COLO829 (cell line): ENCODE measurements at places on chromosomes 5 and 9.

DNA sequence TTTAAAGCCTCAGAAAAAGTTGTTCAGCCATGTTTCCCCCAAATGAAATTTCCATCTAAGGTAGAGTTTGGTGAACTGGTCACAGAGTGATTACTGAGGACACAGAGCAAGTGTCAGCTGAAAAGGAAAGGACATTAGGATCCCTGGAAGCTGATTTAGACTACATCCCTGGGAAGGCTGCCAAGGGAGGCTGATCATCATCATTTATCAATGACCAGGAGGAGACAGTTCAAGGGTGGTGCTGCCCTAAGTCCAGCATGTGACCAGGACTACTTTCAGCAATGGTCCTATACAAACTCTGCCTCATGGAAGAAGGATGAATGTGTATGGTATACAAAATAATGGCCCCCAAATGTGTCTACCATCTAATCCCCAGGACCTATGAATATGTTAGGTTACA lies 120.6 kb downstream of the PIK3R1 start:
- no peak for DNase-seq

DNA sequence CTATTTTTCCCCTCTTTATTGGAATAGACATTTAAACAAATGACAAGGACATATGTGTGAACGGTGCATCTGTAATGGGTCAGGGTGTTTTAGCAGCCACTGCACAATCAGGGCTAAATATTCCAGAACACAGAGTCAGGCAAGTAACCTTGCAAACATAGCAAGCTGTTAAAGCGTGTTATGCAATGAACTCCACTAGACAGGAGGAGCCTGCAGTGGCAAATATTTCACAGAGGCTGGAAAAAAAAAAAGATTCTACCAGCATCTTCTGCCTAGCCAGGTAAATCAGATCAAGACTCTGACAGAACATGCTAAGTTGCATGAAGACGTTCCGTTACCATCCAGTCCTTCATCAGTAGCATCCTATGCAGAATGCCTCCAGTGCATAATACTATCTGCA lies 171.8 kb downstream of the SEMA5A start:
- DNase-seq = no peak

GRCh38 chr5:1501372-1502045 lies 22.3 kb downstream of the LPCAT1 start:
- no peak for DNase-seq

GRCh38 chr5:171317230-171317629 lies 8.2 kb downstream of the TLX3 start:
- DNase-seq = no peak

DNA sequence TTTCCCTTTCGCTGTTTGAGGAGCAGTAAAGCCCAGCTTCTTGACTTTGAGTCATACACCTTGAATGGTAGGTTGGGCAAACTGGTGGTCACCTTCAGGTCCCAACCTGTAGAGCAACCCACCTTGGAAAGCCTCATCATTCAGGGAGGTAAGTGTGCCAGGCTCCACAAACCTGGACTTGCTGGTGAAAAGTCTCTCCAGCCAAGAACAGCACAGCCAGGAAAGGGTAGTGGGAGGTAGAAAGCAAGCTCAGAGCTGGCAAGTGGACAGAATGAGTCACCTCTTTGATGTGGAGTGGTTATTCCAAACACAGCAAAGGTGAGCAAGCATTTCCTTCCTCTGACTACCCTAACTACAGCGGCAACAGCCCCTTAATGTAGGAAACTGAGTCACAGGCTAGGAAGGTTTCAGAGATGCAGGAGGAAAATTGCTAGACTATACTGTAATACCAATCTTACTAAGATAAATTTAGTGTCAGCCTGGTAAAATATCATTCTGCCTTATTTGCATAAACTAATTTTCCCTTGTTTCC lies 117.5 kb upstream of the MTAP start:
- no peak for DNase-seq

DNA sequence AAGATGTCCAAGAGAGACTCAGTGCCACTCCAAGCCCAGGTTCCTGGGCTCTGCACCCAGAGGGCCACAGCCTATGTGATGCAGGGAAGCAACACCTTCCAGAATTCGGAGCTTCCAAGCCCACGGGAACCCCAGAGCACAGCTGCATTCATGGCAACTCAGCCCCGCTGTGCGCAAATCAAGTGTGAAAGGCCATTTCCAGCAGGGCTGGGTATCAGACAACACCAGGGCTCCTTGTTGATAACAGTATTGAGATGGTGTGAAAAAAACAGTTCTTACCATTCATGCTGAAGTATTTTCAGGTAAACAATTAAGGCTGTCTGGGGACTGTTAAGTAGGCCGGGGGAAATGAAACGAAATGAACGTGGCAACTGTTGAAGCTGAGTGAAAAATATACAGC lies 10.1 kb downstream of the ROR2 start:
- no peak for DNase-seq

DNA sequence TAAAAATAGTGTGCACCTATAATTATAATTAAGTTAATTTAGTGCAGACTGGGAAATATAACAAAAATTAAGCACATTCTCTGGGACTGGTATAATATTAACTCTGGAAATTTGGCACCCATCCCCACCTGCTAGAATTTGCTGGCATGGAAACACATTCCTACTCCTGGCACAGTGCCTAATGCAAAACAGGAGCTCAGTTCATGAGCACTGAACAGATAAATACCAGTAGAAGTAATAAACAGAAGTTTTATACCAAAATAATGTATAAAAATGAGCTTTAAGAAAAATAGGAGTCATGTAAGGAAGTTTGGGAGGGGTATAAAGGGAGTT lies 23.7 kb upstream of the NPR3 start:
- no peak for DNase-seq

DNA sequence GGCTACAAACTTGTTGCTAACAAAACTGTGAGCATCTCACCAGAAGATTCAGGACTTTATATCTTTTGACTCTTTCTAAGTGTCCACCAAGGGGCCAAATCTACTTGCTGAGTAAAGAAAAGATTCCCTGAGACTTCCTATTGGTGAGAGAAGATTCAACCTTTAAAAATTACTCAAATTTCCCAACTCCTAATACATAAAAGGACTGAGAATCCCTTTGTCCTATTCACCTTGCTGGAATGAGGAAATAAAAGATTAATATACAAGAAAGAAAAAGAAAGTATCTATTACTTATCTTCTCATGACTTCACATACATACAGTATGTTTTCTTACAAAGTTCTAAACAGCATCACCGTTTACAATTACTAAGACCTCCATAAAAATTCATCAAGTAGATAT lies 47.9 kb upstream of the MYOT start:
- no peak for DNase-seq

DNA sequence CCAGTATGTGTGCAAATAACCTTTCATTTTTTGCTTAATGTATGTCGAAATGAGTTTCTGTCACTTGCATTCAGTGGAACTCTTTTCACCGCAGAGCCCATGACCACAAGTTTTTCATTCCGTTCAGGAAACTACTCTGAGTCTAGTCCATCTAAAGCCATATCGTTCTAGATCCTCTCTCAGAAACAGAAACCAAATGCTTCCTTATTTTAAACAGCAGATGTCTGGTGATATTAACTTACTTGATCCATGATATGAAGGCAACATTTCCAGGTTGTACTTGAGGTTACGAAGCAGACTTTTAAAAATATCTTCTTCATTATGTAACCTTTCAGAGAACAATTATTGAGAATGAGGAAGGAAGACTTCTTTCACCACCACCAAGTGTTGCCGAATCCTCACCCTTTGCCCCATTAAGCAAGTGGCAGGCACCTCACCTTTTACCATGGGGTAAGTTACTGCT lies 72.4 kb upstream of the GNAQ start:
- DNase-seq = no peak

GRCh38 chr5:53288511-53288910 lies 179.0 kb upstream of the MOCS2 start:
- no peak for DNase-seq

- DNase-seq = no peak
Measured at GRCh38 chr5:1660511-1660910, 136.8 kb upstream of the LPCAT1 start.

DNA sequence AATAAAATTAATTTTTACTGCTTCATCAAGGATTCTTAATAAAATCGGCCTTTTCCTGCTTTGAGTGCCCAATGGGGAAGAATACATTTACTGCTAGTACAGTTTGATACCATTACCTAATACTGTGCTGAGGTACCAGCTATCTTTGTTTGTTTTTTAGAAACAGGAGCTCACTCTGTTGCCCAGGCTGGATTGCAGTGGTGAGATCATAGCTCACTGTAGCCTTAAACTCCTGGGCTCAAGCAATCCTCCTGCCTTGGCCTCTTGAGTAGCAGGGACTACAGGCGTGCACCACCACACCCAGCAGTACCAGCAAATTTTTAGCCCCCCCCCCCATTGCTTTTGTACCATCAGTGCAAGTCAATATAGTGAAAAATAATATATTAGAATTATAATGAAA lies 13.6 kb upstream of the ANKHD1 start:
- no peak for DNase-seq

GRCh38 chr9:87277346-87277745 lies 220.3 kb upstream of the DAPK1 start:
- no peak for DNase-seq

DNA sequence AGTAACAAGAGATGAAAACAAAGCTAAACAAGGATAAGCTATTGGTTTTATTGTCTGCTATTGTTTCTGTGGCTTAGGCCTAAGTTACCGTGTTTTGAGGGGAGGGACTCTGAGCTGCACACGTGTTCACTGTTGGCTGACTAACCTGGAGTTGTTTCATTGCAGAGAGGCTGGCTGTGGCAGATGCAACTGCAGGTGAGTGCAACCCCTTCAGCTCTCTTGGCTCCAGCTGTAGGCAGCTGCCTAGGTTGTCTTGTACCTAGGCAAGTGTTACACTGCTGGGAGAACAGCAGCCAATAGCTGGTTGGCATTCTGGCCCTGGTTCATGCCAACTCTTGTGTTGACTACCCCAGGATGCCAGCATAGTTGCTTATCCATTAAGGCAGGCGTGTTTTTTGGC lies 17.6 kb upstream of the MATR3 start:
- DNase-seq = no peak

- DNase-seq = no peak
Measured at GRCh38 chr9:120841930-120842684, 615 bp downstream of the PSMD5 start.

DNA sequence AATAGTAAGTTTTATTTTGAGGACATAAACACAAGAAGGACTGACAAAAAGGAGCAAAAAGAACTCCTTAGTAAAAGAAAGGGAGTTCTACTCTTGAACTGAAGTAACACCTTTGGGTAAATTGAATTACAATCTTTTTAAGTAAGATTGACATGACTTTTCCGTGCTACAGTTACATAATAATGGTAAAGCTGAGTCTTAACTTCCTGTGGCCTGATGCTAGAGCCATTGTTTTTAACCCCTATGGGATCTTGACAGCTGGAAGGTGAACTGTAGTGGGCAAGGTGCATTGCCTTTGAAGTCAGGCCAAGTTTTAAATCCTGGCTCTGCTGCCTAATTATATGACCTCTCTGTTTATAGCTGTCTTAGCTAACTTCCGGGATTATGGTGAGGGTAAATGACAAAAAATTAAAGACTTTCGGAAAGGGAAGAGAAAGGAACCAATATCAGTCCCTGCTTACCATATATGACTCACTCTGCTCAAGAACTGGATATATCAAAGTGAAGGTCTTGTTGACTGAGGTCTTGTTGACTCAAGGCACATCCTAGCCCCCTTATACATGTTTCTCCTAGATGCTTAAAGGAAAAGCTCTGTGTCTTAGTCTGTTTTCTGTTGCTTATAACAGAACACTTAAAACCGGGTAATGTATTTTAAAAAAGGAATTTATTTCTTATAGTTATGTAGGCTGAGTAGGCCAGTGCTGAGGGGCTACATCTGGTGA lies 6.8 kb downstream of the HSD17B4 start:
- no peak for DNase-seq

- no peak for DNase-seq
Measured at GRCh38 chr5:1548702-1549474, 25.1 kb upstream of the LPCAT1 start.

- no peak for DNase-seq
Measured at GRCh38 chr9:126859111-126859510, 1.3 kb upstream of the ZBTB34 start.

DNA sequence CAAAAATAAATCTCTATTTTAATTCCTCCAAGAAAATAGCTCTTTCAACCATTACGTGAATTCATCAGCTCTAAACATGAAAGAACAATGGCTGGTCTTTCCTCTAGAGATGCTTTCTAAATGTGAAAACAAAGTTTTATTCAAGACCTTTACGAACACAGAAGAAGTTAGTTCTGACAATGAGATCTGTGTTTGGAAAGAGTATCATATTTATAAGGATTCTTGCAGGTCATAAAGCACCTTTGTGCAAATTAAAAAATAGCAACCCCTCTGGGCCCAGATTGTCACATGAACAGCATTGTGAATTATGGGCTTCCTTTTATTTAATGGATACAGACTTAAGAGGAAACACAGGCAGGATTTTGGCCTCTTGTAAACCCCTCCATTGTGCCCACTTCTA lies 17.7 kb upstream of the FTMT start:
- DNase-seq = peak; percentile 59

DNA sequence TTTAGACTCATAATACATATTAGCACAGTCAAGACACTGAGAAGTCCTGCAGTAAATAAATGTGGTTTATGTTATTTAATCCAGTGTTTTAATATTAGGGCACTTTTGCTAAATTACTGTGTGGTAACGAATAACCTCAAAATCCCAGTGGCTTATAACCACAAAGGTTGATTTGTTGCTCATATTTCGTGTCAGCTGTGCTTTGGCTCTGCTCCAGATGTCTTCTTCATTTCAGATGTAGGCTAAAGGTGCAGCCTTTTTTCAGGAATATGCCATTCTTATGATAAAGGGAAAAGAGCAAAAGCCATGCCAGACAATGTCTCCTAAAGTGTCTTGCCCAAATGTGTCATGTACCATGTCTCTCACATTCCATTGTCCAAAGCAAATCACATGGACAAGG lies 144.8 kb downstream of the BRINP1 start:
- DNase-seq = no peak

DNA sequence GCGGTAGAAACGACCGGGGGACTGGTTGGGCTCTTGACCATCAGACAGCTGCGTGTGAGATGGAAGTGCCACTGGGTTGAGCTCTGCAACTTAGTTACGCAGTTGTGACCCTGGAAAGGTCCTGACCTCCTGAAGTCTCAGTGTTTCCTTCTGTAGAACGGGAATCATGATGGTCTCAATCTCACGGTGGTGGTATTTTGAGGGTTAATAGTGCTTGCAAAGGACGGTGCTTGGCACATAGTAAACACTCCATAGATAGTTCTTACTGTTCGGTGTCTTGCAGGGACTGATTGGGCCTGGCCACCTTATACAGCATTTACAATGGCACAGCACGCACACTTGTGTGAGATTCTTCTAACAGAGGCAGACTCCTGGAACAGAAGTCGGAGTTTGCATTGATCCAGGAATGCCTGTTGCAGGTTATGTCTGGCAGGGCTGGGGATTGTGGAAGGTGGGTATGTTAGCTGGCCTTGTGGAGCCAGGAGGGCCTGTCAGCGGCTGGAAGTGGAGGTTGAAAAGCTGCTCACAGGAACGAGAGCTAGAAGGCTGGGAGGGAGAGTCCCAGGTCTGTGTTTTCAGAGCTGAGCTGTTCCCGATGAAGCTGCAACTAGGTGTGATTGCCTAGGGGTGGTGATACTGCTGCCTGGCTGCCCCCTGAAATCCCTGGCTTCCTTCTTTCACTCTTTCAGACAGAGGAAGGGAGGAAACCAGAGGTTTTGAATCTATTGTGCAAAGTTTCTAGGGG lies 962 bp upstream of the TXN start:
- DNase-seq = no peak
